ENCODE measurements at places on chromosomes 5 and 9.
A peak's percentile ranks its signal among the peaks of the same experiment; 100 is the strongest.

DNA sequence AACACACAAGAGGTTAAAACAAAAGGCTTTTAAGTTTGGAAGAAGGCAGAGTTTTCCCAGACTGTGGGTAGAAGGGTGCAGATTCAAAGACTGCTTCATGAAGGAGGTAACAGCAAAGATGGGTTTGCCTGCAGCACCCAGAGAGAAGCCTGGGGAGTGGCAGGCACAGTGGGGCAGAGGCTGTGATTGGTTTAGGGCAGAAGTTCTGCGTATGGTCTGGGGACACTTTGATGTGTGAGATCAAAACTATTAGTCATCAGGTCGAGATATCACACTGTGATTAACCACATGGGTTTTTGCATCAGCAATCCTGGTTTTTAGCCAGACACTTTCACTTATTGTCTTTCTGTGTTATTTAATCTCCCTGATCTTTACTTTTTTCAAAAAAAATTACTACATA is 188.8 kb upstream of the GLRA1 start:
- peak; percentile 29 for DNase-seq

GRCh38 chr9:16575986-16576245 is 294.6 kb downstream of the BNC2 start:
- DNase-seq = no peak

GRCh38 chr9:98049288-98050072 is 7.1 kb upstream of the NANS start:
- no peak for DNase-seq

GRCh38 chr9:26891726-26892125 is 876 bp downstream of the CAAP1 start:
- DNase-seq = peak; percentile 24

DNA sequence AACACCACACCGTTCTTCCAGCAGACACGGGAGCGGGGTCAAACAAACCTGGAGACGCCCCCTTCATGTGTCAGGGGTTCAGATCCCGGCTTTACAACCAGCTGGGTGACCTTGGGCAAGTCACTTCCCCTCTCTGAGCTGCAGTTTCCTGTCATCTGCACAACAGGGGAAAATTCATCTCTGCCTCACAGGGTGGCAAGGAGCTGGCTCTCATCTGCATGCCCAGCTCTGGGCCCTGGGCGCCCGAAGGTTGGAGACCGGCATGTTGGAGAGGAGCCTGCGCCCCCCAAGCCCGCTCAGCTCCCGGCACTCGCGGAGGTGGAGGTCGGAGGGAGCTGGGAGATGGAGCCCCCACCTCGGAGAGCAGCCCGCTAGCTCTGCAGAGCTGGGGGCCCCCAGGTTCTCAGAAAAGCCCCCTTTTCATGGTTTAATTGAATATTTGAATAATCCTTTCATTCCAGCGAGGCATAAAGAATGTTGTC is 20.4 kb downstream of the NR5A1 start:
- DNase-seq = no peak

DNA sequence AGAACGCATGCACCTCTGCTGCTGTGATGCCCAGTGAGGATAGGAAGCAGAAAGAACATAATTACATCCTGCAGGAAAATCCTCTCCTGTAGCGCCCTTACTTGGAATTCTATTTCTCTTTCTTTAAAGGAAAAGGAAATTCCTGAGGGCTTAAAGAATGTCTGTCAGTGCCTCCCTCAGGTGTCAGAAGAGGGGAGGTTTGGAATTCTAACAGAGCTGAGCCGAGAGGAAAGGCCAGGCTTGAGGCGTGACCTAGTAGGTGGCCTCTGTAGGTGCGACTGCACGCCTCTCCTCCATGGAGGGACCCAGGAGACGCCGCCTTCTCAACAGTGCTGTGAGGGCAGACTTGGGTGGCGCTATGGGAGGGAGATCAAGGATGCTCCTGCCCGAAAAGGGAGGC is 55.9 kb upstream of the ERCC6L2 start:
- no peak for DNase-seq

DNA sequence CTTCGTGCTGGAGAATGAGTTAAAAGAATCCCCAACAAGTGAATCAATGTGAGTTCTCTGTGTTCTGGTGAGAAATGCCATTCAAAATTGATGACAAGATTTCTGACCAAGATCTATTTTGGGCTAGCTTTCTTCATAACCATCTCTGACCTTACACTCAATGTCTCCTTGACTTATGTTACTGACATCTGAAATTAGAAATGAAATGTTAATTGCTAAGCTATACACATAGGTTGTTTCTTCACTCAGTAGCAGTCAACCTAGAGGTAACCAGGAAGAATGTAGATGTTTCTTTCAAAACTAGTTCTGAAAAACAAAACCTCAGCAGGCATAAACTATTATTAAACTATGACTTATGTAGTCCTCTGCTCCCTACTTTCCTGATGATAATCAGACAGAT is 2220.7 kb upstream of the C9orf72 start:
- no peak for DNase-seq

DNA sequence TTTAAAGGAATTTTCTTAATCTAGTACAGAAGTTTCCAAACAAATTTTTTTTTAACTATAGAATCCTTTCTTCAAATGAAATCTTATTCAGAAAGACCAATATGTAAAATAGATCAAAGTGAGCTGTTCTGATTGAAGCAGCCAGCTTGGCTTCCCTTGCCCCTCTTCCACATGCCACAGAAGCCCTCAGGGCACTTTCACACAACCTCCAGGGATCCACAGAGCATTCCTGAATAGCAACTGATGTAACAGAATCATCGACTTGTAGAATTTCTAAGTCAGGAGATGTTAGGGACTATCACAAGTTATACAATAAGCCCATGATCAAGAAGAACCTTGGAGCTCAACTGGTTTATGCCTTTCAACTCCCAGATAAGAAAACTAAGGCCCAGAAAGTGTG is 427.8 kb upstream of the C9orf72 start:
- DNase-seq = no peak

DNA sequence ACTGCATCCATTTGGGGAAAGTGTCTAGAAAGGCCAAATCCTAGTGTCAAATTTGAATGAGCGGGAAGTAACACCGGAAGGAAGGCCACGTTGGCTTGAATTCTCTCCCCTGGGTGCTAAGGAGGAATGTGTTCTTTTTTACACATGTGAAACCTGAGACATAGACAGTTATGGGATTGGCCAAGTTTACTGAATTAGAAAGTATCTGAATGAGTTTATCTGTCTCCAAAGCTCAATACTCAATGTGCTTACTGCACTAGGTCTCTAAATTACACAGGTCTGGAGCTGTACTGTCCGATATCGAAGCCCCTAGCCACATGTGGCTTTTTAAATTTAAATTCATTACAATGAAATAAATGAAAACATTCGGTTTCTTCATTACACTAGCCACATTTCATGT is 6.0 kb downstream of the DMRT1 start:
- peak; percentile 60 for DNase-seq

DNA sequence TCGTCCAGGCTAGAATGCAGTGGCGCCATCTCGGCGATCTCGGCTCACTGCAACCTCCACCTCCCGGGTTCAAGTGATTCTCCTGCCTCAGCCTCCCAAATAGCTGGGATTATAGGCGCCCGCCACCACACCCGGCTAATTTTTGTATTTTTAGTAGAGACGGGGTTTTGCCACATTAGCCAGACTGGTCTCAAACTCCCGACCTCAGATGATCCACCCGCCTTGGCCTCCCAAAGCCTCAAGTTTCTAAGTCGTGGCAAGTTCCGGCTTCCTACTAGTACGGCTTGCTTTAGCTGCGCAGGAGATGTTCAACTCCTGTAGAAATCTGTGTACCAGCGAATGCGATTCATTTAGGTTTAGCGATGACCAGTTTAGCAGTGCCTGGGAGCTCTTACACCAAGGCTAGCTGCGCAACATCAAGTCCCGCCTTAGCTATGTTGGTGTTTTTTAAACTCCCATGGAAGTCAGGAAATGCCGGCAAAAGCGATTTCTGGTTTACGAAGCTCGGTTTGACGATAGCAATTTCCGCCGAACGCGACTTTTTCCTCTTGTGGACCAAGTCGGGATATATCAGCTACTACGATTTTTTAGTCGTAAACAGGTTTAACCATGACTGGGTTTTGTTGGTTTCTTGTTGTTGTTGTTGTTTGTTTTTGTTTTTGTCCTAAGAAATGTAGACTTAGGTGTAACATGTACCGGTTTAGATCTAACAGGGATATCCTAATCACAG is 46.4 kb downstream of the ANXA2R start:
- DNase-seq = no peak

All from GM13977 (cell line).